Colonic mucosa (tissue), 4 donors: ENCODE measurements at places on chromosomes 2 and 18. TPM values are rescaled to one million over a fixed set of nuclear protein-coding genes. Genes with fewer than 3 reads are reported as not detected.
A peak's percentile ranks its signal among the peaks of the same experiment; 100 is the strongest.

DNA sequence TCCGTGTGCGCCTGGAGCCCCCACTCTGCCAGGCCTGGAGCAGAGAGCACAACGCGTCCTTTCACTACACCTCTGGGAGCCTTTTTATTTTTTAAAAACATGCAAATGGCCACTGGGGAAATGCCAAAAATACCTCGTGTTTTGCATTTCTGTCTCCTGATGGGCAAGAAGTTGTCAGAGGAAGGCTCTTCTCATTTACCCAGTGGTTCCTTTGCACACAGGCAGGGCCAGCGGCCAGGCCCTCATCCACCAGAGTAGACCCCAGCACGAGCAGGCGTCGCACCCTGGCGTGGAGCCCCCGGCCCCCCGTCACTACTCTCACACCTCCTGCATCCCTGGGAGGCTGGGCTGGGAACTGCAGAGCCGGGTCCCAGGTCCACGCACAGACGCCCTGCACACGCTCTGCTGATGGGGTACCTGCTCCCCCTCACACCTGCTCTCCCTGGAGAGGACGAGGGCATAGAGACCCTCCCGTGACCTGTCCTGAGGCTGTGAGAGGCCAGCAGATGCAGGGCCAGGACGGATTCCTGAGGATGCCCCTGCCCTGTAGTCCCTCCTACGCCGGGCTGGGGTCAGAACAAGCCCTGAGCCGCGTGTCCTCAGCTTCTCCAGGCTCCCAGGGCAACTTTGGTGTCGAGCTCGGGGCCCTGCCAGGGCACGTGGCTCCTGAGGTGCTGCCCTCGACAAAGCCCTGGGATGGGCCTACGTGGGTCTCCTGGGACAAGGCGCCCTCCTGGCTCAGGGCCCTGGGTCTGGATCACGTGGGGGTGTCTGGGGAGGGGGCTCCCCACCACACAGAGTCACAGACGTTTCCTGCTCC, 65.0 kb downstream of the NFATC1 start:
- DNase-seq: no peak

DNA sequence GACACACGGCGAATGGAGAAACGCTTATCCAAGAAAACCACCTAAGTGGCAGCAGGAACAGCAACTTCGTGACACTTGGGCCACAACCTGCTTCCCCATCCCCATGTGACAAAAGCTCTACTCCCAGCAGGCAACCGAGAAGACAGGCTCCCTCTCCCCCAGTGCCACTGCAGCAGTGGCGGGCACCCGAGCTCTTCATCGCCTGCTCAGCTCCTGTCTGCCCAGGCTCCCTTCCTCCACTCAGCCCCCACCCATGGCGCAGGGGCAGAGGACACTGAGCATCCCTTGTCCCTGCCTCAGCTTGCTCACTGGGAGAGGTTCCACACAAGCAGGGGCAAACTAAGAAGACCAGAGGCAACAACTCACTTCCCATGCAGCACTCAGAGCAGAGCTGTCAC, 22.9 kb downstream of the SLC66A2 start:
- DNase-seq: no peak

DNA sequence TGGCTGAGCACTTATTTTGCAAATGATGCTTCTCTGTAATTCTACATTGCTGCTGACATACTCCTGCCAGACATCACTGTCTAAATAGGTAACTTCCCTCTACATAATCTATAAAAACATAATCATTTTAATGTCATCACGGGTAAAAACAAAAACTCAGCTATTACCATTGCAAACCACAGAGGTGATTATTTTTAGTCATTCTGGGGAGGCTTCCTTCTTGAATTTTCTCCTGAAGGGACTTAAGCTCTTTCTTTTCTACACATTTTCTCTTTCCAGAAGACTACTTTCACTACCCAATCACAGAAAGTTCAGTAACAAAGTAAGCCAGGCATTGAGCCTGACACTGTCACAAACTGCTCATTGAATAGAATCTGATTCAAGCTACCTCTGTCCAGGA, 40.4 kb upstream of the NFU1 start:
- DNase-seq: no peak

- DNase-seq: no peak
These were observed 34.4 kb upstream of the CYP27C1 start for GRCh38 chr2:127254386-127254981.

CLHC1 gene
- 8.1 TPM for total RNA-seq

TCF23 gene
- 0.07 TPM for total RNA-seq

DNA sequence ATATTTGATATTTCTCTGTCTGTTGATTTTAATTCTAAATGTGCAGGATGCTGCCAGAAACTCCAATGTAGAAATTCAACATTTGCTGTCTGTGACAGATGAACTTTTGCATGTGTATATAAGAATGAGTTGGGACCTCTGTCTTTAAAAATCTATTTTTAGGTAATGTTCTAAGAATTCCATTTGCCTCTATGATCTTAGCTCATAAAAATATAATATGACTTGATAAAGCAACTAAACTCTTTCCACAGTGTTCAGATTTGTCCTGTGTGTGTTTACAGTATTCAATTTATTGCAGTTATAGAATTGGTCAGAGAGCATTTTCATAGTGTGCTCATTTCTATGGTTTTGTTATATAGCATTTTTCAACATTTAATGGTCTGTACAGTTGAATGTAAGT, 33.6 kb downstream of the RNMT start:
- no peak for DNase-seq

GRCh38 chr2:28544036-28544346, 48.1 kb downstream of the PLB1 start:
- DNase-seq: no peak

GRCh38 chr2:20147351-20147750, 77.6 kb downstream of the SDC1 start:
- no peak for DNase-seq

DNA sequence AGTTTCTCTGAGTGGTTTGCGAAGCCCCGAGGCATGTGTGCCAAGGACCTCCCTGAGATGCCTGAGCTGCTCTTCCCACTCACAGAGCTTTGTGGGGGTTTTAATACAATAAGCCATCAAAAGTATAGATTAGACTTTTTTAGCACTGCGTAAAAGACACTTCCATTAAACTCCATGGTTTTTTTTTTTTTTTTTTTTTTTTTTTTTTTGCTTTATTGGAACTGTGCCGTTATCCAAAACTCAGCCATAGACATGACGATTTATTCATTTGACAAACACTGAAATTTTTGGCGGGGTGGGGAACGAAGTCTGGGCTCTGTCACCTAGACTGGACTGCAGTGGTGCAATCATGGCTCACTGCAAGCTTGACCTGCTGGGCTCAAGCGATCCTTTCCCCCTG, 18.4 kb downstream of the NPPC start:
- DNase-seq: no peak

GRCh38 chr2:198712485-198712884, 745.3 kb downstream of the SATB2 start:
- no peak for DNase-seq

- no peak for DNase-seq
These were observed 178.8 kb downstream of the TTC32 start for GRCh38 chr2:19723021-19723420.

GRCh38 chr18:75544496-75544895, 117.0 kb upstream of the SMIM21 start:
- DNase-seq: no peak

ADD2 gene
- 1.1 TPM for total RNA-seq

NEURL3 gene
- total RNA-seq: 2.5 TPM

GRCh38 chr18:7291046-7291445, 60.2 kb downstream of the LRRC30 start:
- DNase-seq: no peak

GRCh38 chr2:160493227-160494028, at the start of gene RBMS1:
TSS of gene RBMS1 (minus strand) at chr2:160493807. CDS start at chr2:160493363, 444 bp downstream.
- DNase-seq: peak; percentile 39

DNA sequence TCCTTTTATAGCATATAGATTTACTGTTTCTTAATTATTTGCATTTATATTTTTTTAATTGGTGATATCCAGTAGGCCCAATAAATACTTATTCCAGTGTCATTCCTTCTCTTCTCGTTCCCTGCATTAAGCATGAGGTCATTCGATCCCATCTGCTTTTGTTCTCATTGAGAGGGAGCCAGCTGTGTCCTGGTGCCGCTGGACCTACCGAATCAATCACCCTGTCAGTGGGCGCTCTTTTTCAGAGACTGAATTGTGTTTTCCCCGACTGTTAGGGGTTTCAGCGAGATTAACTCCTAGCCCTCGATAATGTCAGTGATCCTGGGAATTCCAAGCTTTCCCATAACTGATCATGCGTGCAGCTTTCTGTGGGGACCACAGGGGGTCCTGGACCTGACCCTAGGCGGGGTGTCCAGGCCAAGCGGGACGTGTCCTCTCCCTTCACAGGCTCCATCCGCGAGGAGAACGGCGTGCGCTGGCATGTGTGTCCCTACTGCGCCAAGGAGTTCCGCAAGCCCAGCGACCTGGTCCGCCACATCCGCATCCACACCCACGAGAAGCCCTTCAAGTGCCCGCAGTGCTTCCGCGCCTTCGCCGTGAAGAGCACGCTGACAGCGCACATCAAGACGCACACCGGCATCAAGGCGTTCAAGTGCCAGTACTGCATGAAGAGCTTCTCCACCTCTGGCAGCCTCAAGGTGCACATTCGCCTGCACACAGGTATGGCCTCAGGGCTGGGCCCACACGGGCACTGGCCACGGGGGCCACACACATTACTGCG, 72.4 kb downstream of the ZNF236 start:
- no peak for DNase-seq

GRCh38 chr2:200189964-200190363, 116.5 kb upstream of the SPATS2L start:
- DNase-seq: no peak

GRCh38 chr2:145036421-145037011, 516.6 kb upstream of the ZEB2 start:
- no peak for DNase-seq

ZNF407 gene
- total RNA-seq: 13.1 TPM

SH3RF3 gene
- total RNA-seq: 1.3 TPM

GRCh38 chr2:70939839-70940580, 4.3 kb downstream of the ATP6V1B1 start:
- DNase-seq: no peak

ATG4B gene
- 119 TPM for total RNA-seq
